ENCODE measurements at places on chromosomes 3 and 15.
A peak's percentile ranks its signal among the peaks of the same experiment; 100 is the strongest.

DNA sequence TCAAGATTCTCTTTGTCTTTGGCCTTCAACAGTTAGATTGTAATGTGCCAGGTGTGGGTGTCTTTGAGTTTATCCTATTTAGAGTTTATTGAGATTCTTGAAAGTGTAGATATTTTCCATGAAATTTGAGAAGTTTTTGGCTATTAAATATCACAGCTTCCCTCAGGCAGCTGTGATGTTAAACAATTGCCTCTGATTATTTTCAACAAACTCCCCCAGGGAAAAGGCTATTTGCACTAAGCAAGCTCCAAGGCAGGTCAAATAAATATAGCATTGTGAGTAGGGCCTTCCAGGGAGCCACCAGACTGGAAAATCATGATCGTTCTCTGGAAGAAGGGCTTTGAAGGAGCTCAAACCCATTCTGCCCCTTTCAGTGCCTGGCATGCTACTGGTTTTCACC, 107.0 kb downstream of the EEFSEC start:
- DNase-seq = no peak

DNA sequence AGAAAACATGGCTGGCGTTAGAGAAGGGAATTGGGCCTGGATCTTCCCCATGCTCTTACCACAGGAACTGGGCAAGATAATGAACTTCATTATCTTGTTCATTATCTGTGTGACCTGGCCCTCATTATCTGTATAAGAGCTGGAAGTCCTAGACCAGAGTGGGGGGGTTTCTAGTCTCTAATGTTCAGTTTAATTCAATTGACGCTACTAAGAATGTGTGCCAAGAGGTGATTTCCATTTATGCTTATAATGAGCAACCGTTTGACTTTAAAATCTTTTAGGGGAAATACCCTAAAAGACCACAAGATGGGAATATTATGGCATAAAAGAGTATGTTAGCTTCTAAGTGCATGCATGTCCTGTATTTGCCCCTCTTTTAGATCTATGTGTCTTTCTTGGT, 59.1 kb upstream of the CSTA start:
- DNase-seq = no peak

GRCh38 chr3:150022381-150023238, 51.9 kb upstream of the PFN2 start:
- no peak for DNase-seq

GRCh38 chr3:182957226-182957625, 23.1 kb downstream of the DCUN1D1 start:
- DNase-seq = no peak

DNA sequence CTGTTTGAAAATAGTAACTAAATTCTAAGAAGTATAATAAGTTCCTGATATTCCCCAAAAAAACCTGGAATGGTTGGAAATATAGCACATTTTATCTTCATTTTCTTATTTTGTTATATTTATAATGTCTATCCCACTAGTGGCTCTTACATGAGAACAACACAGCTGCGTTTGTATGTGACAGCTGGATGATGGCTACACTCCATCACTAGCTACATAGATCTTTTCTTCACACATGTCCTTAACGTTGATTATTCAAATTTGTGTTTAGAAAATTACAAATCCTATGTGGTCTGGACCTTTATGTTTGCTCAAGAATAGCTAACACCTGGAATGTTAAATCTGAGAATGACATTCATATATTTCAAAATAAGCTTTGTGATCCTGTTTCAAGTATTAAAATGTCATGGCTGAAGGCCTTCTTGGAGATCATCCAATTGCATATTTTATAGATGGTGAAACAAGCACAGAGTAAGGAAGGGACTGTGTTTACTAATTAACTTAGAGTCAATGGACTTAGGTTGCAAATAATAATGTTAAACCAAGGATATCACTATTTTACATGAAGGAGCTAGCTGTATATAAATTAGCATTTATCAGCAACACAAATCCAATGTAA, 60.8 kb downstream of the ATP13A5 start:
- no peak for DNase-seq

DNA sequence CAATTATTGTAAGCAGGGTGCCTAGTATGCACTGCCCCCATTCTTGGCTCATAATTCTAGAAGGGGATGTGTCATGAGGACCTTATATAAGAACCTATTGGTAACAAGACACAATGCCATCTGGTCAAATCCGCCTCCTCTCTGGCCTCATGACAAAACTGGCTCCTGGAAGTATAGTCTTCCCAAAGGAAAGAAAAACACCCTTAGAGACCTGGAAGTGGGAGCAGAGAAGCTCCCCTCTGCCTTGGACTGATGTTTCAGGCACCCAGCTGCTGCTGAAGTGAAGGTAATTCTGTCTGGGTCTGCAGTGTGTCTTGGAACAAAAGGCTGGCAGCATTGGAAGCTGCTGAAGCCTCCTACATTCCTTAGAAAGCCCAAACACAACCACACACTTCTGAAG, 107.2 kb upstream of the CLSTN2 start:
- DNase-seq = no peak

- DNase-seq = no peak
Observed at GRCh38 chr15:78928616-78929093, 16.2 kb downstream of the CTSH start.

DNA sequence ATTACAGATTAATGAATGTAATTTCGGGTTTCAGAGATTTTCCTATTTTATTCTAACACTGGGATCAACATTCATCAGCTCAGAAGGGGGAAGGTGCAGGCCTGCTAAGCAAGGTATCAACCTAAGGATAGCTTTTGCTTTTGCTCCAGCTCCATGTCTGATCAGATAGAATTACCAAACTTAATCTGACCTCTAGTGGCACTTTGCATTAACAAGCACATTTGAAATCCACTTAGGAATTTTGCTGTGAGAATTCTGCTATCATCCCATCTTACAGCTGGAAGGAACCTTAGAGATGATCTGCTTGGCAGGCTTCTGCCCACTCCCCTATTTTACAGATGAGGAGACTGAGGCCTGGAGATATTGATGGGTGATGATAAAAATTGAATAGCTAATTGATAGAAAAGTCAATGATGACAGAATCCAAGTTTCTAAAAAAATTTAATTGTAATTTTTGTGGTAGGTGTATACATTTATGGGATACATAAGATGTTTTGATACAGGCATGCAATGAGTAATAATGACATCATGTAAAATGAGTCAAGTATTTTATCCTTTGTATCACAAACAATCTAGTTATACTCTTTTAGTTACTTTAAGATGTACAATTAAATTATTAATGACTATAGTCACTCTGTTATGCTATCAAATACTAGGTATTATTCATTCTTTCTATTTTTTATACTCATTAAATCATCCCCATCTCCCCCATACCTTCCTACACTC, 209.2 kb upstream of the ZPLD1 start:
- DNase-seq = peak; percentile 77

DNA sequence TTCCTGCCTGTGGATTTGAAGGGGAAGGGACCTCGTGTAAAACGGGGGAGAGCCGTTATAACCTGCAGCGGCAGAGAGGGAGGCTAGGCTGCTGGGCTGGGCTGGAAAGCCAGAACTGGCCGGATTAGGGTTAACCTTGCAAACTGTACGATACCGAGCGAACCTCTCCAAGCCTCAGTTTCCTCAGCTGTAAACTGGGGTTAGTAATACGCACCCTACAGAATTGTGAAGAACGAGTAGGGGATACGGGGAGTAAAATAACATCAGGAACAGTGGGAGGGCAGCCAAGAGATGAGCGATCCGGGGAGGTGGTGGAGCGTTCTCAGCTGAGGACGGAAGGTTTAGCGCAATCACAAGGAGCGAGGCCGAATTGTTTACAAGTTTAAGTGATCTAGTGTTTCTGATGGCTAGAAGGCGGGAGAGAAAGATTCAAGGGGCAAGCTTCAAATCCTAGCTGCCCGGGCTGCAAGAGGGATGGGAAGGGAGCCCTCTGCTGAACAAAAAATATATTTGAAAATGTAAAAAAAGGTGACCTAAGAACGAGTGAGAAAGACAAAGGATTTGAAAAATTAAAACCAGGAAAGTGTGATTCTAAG, 768 bp upstream of the SEMA5B start:
- peak; percentile 75 for DNase-seq

DNA sequence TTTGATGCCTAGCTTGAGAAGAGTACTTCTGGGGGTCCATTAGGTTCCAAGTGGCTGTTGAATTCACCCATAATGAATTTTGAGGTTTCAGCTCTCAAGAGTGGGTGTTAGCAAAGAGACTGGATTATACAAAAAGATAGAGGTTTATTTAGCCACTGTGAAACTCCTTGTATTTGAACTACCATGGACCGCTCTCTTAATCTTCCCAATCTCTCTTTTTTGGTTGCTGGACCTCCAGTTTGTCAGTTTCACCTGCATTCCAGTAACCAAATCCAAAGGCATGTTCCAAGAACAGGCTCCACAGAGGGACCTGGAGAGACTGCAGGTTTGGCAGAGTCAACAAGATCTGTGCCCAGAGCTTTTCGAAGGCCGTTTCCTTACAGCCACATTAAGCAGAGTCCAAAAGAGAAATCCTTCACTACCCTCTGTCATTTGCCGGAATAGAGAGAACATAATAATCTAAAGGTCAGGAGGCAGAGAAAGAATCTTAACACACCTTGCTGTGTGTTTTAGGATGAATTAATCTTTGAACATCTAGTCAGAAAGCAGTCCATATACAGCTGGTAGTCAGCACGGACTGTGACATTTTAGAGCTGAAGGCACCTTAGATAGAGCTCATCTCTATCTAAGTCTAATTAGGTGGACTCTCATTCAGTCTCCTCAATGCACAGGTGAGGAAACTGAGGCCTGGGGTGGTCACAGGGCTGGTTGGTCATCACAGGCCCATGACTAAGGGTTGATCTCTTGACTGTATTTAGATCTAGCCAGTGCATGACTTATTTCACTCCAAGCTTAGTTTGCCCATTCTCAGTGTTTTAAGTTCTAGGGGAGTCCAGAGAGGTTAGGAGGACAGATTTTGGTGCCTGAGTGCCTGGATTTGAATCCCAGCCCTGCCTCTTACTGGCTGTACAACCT, 1.3 kb downstream of the ABHD2 start:
- no peak for DNase-seq

GRCh38 chr3:177451864-177452830, 254.9 kb upstream of the TBL1XR1 start:
- DNase-seq = no peak

GRCh38 chr15:94269954-94270353, 38.6 kb downstream of the MCTP2 start:
- DNase-seq = no peak

DNA sequence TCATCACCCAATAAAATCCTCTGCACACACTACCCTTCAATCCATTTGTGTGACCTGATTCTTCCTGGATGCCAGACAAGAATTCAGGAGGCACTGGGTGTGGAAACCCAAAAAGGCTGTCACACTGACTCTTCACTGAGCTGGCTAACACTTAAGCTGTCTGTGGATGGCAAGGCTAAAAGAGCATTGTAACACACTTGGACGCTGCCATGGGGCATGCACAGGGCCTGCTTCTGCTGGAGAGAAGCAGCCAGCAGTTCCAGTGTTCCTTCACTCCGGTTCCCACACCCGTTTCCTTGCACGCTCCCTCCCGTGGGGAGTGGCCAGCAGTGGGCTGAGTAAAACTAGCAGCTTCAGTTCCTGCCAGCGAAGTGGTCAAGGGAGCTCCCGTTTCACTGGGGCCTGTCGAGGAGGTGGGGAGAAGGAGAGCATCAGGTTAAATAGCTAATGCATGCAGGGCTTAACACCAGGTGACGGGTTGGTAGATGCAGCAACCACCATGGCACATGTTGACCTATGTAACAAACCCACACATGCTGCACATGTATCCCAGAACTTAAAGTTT, 737.1 kb downstream of the FHIT start:
- no peak for DNase-seq

DNA sequence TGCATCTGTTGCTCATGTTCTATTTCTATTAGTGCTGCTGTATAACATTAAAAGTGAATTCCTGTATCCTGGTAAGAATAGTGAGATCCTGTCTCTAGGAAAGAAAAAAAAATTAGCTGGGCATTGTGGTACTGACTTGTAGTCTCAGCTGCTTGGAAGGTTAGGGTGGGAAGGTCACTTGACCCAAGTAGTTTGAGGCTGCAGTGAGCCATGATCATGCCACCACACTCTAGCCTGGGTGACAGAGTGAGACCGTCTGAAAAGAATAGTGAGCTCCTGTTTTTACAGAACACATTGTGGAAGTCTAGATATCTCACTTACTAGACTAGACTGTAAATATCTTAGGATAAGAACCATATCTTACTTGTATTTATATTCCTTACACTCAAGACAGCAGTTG, 4.6 kb downstream of the ATP11B start:
- DNase-seq = no peak

GRCh38 chr3:67311440-67311839, 313.3 kb downstream of the KBTBD8 start:
- DNase-seq = no peak

GRCh38 chr3:175208326-175208725, 349.2 kb downstream of the NAALADL2 start:
- DNase-seq = peak; percentile 94

DNA sequence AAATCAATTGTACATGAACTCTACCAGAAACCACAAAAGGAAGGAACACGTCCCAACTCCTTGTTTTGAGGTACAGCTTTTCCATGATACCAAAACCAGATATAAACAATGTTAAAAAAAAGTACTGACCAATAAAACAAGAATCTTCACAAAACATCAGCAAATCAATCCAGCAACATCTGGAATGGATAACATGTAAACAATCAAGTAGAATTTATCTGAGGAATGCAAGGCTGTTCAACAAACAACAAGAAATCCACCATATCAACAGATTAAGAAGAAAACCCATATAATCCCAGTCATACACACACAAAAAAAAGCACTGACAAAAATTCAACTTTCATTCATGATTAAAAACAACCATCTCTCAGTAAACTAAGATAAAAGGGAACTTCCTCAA, 26.7 kb downstream of the TJP1 start:
- no peak for DNase-seq

DNA sequence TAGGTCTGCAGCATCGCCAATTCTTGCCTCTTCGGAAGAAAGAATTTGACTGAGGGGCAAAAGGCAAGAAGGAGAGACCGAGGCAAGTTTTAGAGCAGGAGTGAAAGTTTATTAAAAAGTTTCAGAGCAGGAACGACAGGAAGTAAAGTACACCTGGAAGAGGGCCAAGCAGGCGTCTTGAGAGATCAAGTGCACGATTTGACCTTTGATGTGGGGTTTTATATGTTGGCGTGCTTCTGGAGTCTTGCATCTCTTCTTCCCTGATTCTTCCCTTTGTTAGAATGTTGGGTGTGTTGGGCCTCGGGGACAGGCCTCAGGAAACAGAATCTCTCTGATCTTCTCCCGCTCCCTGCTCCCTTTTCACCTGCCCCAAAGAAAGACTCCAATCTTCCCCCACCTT, 40.6 kb upstream of the FLNB start:
- DNase-seq = no peak

- DNase-seq = no peak
Observed at GRCh38 chr15:38299216-38299615, 46.6 kb downstream of the SPRED1 start.
